Effector memory CD4-positive, alpha-beta T cell (primary cell): ENCODE measurements at places on chromosomes 16 and 17.

DNA sequence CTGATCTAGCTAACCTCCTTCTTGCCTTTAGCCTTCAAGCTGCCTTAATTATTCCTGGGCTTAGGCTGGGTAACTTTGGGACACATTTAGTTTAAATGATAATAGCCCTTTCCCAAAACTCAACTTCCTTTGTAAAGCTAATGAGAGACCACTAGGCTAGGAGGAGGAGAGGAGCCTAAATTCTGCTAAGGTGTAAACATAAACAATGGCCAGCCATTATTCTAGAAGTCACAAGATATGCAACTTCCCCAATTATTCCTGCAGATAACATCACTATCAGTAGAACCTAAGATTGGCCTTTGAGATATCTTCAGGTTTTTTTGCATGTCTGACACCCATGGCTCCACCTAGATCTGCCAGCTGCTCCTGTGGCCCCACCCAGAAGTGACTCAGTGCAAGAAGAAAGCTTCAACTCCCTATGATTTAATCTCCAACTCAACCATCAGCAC is 131.2 kb upstream of the FAM20A start:
- no peak for DNase-seq

- no peak for DNase-seq
These were observed at the start of gene TMEM132E for GRCh38 chr17:34579017-34579946. TMEM132E (plus strand) TSS chr17:34579582; CDS start chr17:34581077, 1,495 bp downstream.

DNA sequence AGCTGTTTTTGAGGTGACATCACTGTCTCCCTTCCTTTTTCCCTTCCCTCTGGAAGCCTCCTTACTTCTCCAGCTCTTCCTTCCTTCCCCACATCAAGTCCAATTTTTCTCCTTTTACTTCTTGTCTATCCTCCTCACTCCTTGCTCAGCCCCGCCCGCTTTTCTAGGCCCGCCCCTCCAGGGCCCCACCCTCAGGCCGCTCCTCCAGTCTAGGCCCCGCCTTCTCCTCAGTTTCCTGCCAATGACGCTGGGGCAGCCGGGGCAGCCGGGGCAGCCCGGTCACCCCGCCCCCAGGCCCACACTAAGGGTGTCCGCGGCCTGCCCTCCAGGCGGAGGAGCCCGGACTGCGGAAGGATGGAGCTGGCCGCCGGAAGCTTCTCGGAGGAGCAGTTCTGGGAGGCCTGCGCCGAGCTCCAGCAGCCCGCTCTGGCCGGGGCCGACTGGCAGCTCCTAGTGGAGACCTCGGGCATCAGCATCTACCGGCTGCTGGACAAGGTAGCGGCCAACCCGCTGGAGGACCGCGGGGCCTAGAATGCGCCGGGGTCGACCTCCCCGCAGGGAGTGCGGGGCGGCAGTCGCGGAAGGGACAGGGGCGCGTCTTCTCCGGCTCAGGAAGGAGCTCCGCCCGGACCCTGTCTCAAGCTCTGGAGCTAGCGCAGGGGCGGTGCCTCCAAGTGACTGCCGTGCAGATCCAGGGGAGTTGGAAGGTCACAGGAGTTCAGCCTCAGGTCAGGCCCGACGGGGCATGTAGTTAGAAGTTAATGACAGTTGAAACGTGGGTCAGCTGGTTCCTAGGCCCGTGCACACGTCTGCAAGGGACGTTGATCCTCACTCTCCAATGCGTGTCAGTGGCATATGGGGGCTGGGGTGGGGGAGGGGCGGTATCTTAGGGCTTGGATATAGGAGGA is at the start of gene PCTP:
Gene PCTP, plus strand, starts transcription at position 302 of the 908 bp plus-strand sequence. Its CDS starts 53 bp downstream, at position 355.
- DNase-seq, result peak; percentile 56

- DNase-seq, result no peak
These were observed 80.9 kb upstream of the ZNF423 start for GRCh38 chr16:49936791-49937190.
